ENCODE measurements at places on chromosomes 16 and 17. TPM values are rescaled to one million over a fixed set of nuclear protein-coding genes. Genes with fewer than 3 reads are reported as not detected.

Gene DGKE
- total RNA-seq: 7.0 TPM

Gene FOXF1
- total RNA-seq: 0.52 TPM

Gene ABCC6
- total RNA-seq: 45.1 TPM

Gene CTDNEP1
- 44.8 TPM for total RNA-seq

Gene HS3ST2
- total RNA-seq: 0.33 TPM

Gene CSH2
- not detected for total RNA-seq

DNA sequence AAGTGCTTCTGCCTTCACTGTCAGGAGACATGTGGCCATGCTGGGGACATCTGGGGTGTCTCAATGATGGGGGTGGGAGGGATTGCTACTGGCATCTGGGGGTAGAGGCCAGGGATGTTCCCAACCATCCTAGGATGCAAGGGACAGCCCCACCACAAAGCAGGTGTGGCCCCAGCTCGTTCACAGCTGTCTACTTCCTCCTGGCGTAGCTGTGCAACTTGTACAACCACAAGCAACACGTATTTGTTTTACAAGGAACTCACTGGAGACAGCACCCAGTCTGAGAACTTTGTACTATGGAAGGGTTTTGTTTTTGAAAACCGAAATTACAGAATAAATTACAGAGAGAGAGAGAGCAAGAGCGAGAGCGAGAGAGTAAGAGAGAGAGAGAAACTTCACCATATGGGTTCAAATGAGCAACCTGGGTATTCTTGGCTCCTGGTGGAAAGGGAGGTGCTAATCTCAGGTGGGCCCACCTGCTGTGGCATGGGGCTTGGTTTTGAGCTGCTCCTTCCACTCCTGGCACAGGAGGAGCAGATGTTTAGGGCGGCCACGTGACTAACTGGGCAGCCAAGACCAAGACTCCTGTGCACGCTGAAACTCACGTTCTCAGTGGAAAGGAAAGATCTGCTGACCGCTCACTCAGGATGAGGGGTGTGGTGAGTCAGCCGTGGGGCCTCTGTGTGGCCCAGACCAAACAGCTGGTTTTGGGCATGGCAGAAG, 17.5 kb upstream of the TNFRSF13B start:
- no peak for DNase-seq

- DNase-seq: no peak
These were observed 1021.4 kb downstream of the CDH8 start for GRCh38 chr16:61014869-61015268.

GRCh38 chr17:80331820-80332219, 71.2 kb downstream of the RNF213 start:
- DNase-seq: no peak

DNA sequence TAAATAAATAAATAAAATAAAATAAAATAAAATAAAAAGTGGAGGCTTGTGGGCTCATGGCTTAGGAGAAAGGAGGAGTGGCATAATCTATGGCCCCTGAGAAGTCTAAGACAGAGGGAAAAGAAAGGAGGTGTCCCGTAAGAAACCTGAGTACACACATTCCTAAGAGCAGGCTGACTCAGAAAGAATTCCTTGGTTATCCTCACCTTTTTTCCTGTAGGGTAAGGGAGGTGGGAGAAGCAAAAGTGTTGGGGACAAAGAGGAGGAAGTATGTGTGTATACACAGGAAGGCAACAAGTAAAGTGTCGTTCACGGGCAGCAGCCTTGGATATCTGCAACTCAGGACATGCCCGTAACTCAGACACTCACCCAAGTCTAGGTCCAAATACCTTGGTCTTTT, 29.3 kb downstream of the MARF1 start:
- no peak for DNase-seq

- DNase-seq: no peak
These were observed 18.1 kb downstream of the PIPOX start for GRCh38 chr17:29061036-29061435.

GRCh38 chr16:22971346-22971924, 157.5 kb downstream of the HS3ST2 start:
- no peak for DNase-seq

- no peak for DNase-seq
These were observed 61.4 kb downstream of the SDK2 start for GRCh38 chr17:73582821-73583220.

- DNase-seq: no peak
These were observed 75.2 kb downstream of the COX10 start for GRCh38 chr17:14144508-14144907.

GRCh38 chr16:11401161-11402050, 56.1 kb downstream of the RMI2 start:
- peak; percentile 97 for DNase-seq

- peak; percentile 74 for DNase-seq
These were observed 858 bp upstream of the ASPSCR1 start for GRCh38 chr17:81976332-81977210.

DNA sequence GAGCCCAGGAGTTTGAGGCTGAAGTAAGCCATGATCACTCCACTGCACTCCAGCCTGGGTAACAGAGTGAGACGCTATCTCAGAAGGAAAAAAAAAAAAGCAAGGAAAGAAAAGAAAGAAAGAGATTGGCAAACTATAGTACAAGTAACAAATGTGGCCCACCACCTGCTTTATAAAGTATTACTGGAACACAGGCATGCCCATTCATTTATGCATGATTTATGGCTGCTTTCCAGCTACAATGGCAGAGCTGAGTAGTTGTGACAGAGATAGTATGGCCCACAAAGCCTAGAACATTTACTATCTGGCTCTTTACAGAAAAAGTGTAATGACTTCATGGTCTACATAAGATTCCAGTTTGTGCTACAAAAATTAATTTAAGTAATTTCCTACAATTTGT, 23.6 kb downstream of the C16orf87 start:
- DNase-seq: no peak

DNA sequence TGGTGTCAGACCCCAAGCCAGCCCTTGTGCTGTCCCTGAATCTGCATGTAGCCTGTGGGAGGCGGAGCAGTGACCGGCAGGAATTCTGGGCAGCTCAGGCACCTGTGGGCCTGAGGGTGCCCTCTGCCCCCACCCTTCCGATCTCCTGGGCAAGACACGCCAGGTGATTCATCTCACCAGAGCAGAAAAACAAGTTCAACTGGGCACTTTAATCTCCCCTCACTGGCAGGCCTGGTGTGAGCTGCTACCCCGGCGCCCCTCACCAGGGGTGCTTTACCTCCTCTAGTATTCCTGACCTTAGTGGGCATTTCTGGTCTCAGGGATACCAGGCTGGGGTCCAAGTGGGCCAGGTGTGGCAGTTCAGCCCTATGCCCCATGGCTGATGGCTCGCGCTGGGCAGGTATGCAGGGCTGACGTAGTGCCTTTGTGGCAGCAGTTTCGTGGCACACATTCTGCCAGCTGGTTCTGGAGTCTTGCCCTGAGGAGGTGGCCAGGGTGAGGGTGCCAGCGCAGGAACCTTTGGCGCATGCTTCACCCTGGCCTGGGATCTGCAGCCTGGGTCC, 6.0 kb downstream of the ERBB2 start:
- DNase-seq: peak; percentile 89

Data from body of pancreas (tissue), 4 donors.